CD4-positive, alpha-beta T cell treated with Interleukin-6 for 4 hours (primary cell): ENCODE measurements at places on chromosomes 13 and 19.

DNA sequence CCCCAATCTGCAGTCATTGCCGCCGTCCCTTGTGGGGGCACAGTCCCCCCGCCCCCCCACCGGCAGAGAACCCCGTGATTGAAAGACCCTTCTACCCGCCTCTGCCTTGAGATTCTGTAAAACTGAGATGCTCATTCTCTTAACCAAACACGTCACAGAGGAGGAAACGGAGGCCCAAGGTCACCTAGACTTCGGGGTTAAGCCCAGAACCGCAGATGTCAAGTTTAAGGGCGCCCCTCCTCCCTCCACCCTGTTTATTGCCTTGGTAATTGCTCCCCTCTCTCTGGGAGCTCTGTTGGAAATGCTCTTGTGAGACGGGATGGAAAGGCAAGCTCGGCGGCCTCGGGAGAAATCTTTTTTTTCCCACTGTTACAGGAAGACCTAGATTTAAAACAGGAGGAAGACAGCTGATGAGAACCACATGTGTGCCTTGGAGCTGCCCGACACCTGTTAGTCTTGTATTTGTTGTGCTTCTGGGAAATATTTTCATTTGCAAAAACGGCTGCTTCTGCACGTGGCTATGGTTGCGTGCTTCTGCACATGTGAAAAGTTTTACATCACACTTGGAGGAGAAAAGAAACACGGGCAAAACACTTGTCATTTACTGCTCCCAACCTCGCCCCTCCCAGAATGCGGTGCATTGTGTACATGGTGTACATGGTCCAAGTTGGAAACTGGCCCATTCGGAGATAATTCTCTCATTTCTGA, 1.1 kb upstream of the MED26 start:
- no peak for DNase-seq

GRCh38 chr13:41085961-41086585, 24.8 kb downstream of the WBP4 start:
- DNase-seq, result no peak

- no peak for DNase-seq
Observed at GRCh38 chr19:1262623-1263123, 6.5 kb upstream of the CIRBP start.

- no peak for DNase-seq
Observed at GRCh38 chr19:38287604-38288003, 16.4 kb upstream of the C19orf33 start.

DNA sequence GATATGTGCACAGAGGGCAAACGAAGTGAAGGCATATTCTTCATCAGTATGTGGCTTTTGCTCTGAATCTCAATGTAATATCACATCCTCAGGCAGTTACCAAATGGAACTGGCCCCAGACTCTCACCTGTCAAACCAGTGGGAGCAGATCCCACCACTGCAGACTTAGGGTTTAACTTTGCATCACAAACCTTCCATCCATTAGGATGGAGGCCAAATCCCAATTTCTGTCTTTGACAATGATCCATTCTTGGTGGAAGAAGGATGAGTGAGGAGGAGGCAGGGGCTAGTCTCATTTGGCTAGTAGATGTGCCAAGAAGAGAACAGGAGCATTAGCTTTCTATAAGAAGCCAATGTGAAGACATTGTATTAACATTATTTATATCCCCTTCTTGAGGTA, 413.5 kb upstream of the SPRY2 start:
- no peak for DNase-seq

- DNase-seq, result no peak
Observed at GRCh38 chr13:108681986-108682575, 52.7 kb downstream of the MYO16 start.

DNA sequence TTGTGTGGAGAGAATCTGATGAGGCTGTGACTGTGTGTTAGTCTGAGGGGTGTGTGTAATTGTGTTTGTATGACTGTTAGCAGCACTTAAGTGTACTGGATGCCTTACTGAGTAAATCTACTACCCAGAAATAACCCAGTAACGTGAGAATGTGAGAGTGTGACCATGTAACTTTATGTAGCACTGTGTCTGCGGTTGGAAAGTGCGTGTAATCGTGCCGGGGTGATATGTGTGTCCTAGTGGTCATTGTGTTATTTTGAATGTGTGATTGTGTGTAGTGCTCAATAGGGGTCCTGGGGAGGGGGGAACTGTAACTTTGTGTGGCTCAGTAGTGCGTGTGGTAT, 550 bp downstream of the ZNF383 start:
- DNase-seq, result no peak

DNA sequence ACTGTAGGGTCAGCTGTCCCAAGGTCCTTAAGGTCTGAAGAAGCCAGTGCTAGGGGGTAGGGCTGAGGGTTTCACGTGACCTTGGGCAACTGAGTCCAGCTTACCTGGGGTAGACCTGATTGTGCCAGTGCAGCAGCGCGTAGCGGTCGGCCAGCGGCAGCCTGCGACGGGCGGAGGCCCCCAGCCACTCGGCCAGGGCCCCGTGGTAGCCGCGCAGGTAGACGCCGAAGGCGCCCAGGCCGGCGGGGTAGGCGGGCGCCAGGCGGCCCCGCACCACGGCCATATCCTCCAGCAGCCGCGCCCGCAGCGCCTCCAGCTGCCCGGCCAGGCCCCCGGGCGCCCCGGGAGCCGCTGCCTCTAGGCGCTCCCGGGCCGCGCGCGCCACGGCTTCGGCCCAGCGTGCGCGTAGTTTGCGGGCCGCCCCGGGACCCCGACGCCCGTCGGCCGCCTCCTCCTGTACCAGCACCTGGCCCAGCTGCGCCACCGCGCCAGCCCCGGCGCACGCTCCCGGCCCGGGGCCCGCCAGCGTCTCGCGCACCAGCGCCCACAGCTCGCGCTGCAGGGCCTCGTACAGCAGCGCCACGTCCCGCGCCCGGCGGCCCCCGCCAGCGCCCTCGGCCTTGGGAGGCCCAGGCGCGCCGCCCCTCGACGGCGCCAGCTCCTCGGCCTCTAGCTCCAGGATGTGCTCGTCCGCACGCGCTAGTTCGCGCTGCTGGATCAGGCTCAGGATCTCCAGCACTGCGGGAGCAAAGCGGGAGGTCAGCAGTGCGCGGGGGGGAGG, 10.9 kb downstream of the EXOC3L2 start:
- no peak for DNase-seq

- no peak for DNase-seq
Observed at GRCh38 chr19:46100344-46100743, 24.1 kb downstream of the IGFL3 start.

DNA sequence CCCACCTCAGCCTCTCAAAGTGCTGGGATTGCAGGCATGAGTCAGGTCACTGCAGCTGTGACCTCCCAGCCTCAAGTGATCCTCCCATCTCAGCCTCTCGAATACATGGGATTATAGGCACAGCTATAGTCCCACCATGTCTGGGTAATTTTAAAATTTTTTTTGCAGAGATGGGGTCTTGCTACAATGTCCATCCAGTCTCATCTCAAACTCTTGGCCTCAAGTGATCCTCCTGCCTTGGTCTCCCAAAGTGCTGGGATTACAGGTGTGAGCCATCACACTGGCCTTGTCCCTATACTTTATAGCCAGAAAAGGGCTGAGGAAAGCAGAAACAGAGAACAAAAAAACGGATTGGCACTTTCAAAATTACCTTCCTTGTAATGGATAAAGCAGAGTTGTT, 4.8 kb upstream of the FBXO27 start:
- no peak for DNase-seq

DNA sequence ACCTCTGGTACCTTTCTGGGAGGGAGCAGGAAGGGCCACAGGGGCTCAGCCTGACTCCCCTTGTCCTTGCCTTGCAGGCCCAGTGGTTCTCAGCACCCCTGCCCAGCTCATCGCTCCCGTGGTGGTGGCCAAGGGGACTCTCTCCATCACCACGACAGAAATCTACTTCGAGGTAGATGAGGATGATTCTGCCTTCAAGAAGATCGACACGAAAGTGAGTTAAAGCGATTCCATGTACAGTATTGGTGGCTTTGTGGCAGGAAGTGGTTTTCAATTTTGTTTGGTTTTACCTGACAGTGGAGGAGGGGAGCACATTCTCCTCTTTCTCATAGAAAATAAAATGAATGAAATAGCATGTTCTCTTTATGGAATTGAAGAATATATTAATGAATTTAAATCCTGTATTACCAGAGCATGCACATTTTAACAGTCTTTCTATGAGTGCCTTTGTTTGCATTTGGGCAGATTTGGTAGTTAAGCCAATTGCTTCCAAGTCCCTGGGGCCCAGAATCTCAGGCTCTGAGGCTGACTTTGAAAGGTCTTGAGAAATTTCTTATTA, 4.1 kb downstream of the MAB21L1 start:
- DNase-seq, result no peak

GRCh38 chr13:53112522-53112921, 83.9 kb downstream of the OLFM4 start:
- DNase-seq, result no peak

DNA sequence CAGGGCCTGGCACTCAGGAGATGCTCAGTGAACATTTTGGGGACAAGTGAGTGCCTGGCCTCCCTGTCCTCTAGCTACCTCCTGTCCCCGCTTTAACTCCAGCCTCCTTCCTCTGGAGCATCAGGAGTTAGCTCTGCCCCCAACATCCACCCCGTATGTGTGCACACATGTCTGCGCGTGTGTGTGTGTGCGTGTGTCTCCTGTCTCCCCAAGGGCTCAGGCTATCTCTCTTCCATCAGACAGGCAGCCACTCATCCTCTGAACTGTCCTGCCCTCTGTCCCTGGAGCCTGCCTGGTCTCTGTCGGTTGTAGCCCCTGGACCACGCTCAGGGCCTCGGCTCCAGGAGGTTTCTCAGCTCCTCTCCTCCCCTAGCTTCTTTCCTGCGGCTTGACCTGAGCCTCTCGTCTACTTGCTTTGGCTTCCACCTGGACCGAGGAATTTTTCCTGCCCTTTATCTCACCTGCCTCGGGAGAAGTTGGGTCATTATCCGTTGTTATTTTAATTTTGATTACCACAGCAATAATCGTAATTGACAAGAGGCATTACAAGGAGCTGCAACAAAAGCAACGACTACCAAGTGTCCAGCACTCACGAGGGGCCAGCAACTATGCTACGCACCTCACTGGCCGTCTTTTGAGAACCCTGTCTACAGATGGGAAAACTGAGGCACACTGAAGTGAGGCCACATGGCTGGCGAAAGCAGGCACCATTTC, 32.0 kb upstream of the ASF1B start:
- no peak for DNase-seq

GRCh38 chr13:32212421-32212820, 102.7 kb downstream of the ZAR1L start:
- no peak for DNase-seq

GRCh38 chr13:74115133-74115532, 19.1 kb downstream of the KLF12 start:
- no peak for DNase-seq

DNA sequence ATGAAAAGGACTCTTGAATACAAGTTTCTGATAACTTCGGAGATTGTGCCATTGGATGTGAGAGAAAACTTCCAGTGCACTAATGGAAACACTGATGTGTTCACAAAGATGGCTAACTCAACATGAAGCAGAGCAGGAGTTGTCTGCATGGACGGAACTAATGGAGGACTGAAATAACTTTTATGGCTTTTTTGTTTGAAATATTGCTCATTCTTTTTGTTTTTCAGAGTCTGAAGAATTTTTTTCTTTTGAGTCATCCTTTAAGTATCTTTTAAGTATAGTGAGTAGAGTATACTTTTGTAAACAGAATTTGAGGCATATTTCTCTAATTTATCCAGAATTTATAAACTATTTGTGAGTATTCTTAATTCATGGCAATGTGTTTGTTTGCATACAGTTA, 25.7 kb downstream of the CRYL1 start:
- DNase-seq, result no peak

DNA sequence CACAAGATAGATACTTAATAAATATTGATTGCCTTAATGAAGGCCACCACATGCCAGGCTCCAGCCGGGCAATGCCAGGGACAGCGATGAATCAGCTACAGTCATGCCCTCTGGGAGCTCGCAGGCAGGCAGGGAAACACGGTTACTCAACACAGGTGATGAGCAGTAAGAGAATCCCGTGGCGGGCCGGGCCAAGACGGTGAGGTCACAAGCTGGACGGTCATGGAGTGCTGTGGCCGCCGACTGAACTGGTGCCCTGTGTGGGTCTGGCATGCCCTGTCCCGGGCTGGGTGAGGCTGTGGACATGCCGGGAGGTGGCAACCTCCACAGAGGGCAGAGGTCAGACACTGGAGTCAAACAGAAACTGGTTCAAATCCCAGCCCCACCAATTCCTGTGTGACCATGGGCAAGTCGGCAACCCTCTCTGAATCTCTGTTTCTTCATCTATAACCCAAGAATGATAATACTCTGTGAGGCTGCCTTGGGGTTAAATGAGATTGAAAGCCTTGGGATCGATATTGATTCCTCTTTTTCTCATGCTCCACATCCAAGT, 13.2 kb upstream of the PAK4 start:
- no peak for DNase-seq
